ENCODE measurements at places on chromosomes 12 and 14.
A peak's percentile ranks its signal among the peaks of the same experiment; 100 is the strongest.

DNA sequence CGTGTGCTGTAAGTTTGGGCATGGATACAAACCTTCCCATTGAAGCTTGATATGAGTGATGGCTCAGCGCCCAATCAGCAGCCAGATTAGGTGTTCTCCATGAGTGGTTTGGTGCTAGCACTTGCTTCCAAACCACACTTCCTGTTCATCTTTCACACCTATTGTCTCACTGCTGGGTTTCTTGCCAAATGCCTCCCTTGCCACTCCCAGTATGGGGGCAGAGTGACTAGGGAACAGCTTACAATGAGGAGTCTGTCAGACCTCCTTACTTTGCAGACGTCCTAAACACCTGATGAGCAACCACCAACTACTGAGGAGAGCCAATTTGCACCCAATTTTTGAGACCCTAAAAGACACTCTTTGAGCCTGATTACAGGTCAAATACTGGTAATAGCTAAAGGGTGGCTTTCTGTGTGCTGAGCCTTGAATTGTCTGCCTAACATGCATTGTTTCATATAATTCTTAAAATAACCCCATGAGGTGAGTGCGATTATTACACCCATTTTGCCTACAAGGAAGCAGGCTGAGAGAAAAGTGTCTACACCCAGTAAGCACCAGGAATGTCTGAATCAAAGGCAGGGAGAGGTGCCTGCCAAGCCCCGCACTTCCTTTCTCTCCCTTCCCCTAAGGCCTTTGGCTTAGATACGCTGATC, 48.4 kb upstream of the FOS start:
- DNase-seq, result peak; percentile 60

DNA sequence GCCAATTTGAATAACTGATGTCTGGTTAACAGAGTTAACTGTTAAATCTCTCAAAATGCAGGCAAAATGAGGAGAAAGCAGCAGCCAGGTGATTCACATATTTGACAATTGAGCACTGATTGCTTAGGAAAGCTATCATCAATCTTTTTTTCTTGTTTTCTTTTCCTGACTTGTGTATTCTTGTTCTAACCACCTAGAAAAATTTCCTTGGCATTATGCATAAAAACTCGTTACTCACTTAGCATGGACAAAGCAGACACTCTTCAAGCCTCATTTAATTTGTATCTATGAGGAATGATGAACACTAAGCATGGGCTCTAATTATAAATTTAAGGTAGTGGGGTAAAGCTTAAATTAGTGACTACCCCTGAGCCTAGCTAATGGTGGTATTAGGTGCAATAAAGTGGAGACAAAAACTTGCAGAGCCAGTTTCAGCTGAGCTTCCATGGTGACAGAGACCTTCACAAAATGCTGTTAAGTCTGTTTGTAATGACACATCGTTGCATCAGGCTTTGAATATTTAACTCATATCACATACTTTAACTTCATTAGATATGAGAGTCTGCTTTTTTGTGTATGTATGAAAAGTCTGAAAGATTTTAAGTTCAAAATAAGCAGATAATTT, 52.0 kb downstream of the RASSF9 start:
- no peak for DNase-seq

GRCh38 chr12:104485651-104486362, 29.1 kb downstream of the CHST11 start:
- no peak for DNase-seq

GRCh38 chr14:56810836-56811592, 735 bp upstream of the OTX2 start:
- DNase-seq, result no peak

- DNase-seq, result no peak
These were observed 1224.9 kb upstream of the TMEM132C start for GRCh38 chr12:127041985-127042625.

GRCh38 chr12:72315858-72316257, 43.7 kb downstream of the TRHDE start:
- DNase-seq, result no peak
